ENCODE measurements at places on chromosomes 2 and 18. TPM values are rescaled to one million over a fixed set of nuclear protein-coding genes. Genes with fewer than 3 reads are reported as not detected.

DNA sequence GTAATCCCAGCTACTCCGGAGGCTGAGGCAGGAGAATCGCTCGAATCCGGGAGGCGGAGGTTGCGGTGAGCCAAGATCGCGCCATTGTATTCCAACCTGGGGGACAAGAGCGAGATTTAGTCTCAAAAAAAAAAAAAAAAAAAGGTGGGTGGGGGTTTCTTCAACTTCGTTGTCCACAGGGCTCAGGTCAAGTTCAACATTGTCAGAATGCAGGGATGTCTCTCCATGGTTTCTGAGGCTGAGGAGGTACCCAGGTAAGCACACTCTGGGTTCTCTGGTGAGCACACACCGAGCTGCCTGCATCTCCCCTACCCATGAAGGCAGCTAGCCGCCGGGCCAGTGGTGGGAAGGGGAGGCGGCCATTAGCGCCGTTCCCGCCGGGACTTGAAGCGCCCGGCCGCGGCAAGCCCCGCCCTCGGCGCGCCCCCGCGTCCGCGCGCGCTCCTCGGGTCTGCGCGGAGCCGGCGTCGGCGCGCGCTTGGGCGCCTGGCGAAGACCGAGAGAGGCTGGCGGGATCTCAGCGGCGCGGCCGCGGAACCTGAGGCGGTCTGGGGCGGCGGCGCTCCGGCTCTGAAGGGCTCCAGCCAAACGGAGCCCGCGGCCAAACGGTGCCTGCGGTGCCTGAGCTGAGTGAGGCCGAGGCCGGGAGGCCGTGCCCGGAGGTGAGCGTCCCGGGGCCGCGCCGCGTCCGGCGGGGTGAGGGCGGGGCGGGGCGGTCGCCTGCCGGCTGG is at the start of gene UBXN2A:
Gene UBXN2A (plus strand): TSS at position 477 of the 731 bp plus-strand sequence. CDS start 17,852 bp downstream, outside the sequence.
- DNase-seq = peak; percentile 85

DNA sequence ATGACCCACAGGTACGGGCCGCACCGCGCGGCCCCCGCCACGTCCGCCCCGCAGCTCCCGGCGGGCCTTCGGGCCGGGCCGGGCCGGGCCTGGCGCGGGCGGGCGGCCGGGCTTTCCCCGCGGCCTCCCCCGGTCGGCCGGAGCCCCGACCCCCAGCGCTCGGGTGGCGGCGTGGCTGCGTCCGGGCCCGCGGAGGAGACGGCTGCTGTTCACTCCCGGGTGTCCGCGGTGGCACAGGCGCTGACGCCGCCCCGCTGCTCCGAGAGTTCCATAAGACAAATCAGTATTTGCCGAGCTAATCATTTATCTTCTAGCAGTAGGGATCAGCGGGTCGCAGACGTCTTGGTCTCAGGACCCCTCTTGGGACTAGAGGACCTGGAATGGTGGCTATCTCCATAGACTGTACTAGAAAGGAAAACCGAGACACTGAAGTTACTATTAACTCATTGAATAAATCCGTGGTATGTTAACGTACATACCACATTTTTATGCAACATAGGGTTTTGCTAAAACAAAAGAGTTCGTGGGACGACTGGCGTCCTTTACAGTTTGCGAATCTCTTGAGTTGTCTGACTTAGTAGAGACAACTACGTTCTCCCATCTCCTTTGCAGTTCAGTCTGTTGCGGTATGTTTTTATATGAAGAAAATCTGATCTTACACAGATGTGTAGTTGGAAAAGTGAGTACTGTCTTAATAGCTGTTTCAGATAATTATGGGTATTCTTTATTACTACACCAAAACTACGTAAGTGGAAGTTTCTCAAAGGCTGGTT is 500 bp downstream of the LIMS1 start:
- DNase-seq = peak; percentile 82

DNA sequence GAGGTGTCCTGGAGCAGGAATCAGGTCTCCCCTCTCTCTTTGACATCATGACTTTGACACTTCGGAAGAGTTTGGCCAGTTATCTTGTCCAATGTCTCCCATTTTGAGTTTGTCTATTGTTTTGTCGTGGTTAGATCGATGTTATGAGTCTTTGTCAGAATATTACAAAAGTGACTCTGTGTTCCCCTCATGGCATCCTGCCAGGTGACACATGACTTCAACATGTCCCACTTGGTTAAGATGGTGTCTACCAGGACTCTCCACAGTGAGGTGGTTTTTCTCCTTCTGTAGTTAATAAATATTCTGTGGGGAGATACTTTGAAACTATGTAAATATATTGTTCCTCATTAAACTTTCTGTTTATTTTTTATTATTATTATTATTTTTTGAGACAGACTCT is 76.6 kb upstream of the BZW1 start:
- no peak for DNase-seq

DNA sequence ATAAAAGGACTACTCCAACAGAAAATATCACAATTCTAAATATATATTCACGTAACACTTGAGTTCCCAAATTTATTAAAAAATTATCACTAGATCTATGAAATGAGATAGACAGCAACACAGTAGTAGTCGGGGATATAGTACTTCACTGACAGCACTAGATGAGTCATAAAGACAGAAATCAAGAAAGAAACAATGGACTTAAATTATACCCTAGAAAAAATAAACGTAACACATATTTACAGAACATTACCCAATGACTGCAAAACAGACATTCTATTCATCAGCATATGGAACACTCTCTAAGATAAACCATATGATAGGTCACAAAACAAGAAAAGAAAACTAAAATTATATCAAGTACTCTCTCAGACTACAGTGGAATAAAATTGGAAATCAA is 429.4 kb downstream of the MBD2 start:
- no peak for DNase-seq

DNA sequence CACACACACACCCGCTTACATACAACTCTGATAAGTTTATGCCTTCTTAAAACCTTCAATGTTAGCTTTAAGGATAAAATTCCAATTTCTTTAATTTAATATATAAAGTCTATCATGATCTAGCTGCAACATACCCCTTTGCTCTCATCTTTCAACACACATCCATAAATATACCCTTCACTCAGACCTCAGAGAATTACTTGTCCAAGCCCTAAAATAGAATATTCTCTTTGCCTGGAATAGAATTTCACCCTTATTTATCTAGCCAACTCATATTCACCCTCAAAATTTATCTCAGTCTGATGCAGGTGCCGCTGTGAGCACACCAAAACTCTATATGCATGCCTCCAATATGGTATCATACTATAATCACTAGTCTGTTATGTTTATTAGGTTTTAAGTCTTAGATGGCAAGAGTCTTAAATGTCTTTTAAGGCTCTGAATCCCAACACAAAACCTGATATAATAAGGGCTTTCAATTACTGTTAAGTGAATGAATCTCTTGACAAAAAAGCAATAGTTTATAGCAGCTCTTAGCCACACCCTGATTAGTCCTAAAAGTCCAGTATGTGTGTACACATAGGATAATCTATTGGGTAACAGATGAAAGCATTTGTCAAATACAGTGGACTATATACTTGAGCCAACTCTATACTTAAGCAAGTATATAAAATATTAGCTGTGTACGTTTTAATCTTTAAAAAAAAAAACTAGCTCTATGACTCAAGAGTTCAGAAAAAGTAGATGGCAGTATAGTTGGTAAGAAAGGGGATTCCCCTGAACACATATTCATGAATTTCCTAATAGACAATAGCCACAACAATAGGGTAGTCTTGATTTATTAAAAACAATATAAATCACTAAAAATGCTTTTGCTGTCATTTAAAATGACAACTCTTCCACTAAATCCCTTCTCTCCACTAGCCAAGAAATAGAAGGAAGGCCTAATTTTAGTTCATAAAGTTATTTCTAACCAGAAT is 144.5 kb downstream of the EXOC6B start:
- no peak for DNase-seq

PSD4 gene
- total RNA-seq = 90.1 TPM

ARHGAP28 gene
- total RNA-seq = not detected

HOXD11 gene
- total RNA-seq = not detected
